Neural crest cell (in vitro differentiated cells): ENCODE measurements at places on chromosomes 11 and 22. TPM values are rescaled to one million over a fixed set of nuclear protein-coding genes. Genes with fewer than 3 reads are reported as not detected.
A peak's percentile ranks its signal among the peaks of the same experiment; 100 is the strongest.

OR4P4 gene
- not detected in 2 replicates for total RNA-seq

DNA sequence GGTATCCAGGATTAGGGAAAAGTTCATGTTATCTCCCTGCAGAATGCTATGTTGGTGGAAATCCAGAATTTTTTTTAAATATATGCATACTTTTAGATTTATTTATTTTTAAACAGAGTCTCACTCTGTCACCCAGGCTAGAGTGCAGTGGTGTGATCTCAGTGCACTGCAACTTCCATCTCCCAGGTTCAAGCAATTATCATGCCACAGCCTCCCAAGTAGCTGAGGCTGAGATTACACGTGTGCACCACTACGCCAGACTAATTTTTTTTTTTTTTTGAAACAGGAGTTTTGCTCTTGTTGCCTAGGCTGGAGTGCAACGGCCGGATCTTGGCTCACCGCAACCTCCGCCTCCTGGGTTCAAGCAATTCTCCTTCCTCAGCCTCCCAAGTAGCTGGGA lies 2.6 kb downstream of the PACSIN2 start:
- H3K36me3 ChIP-seq, result no peaks in the 10 kb centered on the region
- no peak overlapping the region for H3K27ac ChIP-seq
- peaks cover 49% of the 10 kb centered on the region for H3K4me1 ChIP-seq

DNA sequence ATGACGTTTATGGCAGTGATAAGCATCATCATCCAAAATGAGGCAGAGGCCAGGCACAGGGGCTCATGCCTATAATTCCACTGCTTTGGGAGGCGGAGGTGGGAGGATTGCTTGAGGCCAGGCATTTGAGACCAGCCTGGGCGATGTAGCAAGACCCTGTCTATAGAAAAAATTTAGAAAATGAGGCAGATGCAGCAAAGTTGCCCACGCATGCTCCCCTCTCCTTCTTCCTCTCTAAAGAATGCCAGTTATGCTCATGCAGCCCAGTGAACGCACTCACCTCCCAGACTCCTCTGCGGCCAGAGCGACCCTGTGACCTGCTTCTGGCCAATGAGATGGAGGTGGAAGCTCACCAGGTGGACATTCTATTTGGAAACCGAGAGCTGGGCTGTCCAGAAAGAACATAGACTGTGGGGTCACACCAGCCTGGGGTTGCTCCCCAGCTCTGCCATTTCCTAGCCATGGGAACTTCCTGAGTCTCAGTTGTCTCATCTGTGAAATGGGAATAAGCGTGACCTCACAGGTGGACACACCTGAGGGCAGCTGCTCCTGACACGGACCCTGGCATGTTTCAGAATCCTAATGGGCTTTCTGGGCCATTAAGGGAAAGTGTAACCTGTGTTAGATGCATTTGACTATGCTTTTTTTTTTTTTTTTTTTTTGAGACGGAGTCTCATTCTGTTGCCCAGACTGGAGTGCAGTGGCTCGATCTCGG lies 44.9 kb downstream of the MCM5 start:
- no peak for DNase-seq
- no peaks in the 10 kb centered on the region for H3K36me3 ChIP-seq
- H3K4me1 ChIP-seq, result peaks cover 5% of the 10 kb centered on the region
- no peaks in the 10 kb centered on the region for H3K27me3 ChIP-seq
- no peak overlapping the region for H3K4me3 ChIP-seq

CREBZF gene
- total RNA-seq, result 57.8 and 59.7 TPM in 2 replicates

- no peak overlapping the region for H3K4me3 ChIP-seq
- peaks cover 9% of the 10 kb centered on the region for H3K4me1 ChIP-seq
- H3K27me3 ChIP-seq, result no peaks in the 10 kb centered on the region
- no peak for DNase-seq
Measured at GRCh38 chr11:10441652-10442503, 13.2 kb upstream of the AMPD3 start.

- H3K4me1 ChIP-seq, result peaks cover 14% of the 10 kb centered on the region
- DNase-seq, result no peak
- H3K27ac ChIP-seq, result peak overlapping the region; percentile 21
- no peak overlapping the region for H3K4me3 ChIP-seq
- no peaks in the 10 kb centered on the region for H3K27me3 ChIP-seq
Measured at GRCh38 chr22:25701056-25701780, 40.8 kb upstream of the MYO18B start.

USH1C gene
- total RNA-seq, result not detected in 2 replicates

TEX12 gene
- total RNA-seq, result 0.41 TPM in 1 of 2 replicates, not detected in the other

DNA sequence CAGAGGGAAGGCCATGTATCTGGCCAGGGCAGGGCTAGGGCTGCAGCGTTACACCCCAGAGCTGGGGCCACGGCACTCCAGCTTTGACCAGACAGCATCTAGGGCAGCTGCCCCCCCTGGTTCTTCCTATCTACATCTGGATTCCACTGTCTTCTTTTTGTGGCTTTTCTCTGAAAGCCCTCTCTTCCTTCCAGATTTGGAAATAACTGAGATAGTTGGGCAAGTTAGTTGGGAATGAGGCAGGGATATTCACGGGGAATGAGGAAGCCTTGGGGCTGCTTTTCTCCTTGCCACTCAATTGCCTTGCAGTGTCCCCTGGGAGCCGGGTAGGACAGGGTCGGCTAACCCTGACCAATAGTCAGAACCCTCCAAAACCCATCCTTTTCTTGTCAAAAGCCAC lies 26.8 kb downstream of the CLMP start:
- H3K36me3 ChIP-seq, result no peaks in the 10 kb centered on the region
- H3K4me1 ChIP-seq, result peaks cover 9% of the 10 kb centered on the region
- H3K27ac ChIP-seq, result no peak overlapping the region
- no peaks in the 10 kb centered on the region for H3K27me3 ChIP-seq
- H3K4me3 ChIP-seq, result no peak overlapping the region

GRCh38 chr22:32590556-32590955 lies 115.9 kb downstream of the FBXO7 start:
- H3K4me1 ChIP-seq, result no peaks in the 10 kb centered on the region
- no peak overlapping the region for H3K4me3 ChIP-seq
- DNase-seq, result no peak
- no peak overlapping the region for H3K27ac ChIP-seq

- H3K36me3 ChIP-seq, result no peaks in the 10 kb centered on the region
- H3K27ac ChIP-seq, result no peak overlapping the region
- DNase-seq, result no peak
- no peak overlapping the region for H3K4me3 ChIP-seq
- H3K27me3 ChIP-seq, result no peaks in the 10 kb centered on the region
Measured at GRCh38 chr11:80163011-80163410, 722.2 kb upstream of the TENM4 start.

DNA sequence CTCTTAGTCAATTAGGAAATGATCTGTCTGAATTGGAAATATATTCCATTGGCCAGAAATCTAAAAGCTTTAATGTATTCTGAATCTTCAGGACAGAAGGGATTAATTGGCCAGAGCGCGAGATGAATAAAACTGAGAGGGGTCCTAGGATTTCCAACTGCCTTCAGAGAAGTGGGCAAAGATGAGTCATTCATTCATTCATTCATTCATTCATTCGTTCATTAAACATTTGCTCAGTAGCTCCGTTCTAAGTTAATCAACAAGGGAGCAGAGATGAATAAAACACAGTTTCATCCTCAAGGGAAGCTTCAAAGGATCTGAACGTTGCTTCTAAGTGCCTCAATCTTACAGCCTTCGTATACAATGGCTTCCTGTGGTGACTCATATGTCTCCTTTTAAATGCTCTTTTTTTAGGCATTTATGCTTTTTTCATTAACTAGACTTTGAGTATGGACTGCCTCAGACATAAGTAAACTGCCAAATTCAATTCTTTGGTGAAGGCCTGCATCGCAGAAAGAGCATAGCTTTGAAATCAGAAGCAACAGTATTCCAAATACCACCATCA lies 537.4 kb upstream of the CCDC90B start:
- no peaks in the 10 kb centered on the region for H3K4me1 ChIP-seq

- DNase-seq, result no peak
- no peaks in the 10 kb centered on the region for H3K27me3 ChIP-seq
- no peaks in the 10 kb centered on the region for H3K36me3 ChIP-seq
- H3K4me1 ChIP-seq, result peaks cover 28% of the 10 kb centered on the region
Measured at GRCh38 chr11:126669416-126669815, 313.9 kb downstream of the ST3GAL4 start.

MRGPRF gene
- 0.16 and 0.23 TPM in 2 replicates for total RNA-seq

TP53AIP1 gene
- total RNA-seq, result 0.25 TPM in 1 of 2 replicates, not detected in the other

LSP1 gene
- not detected in 2 replicates for total RNA-seq

- no peaks in the 10 kb centered on the region for H3K27me3 ChIP-seq
- peaks cover 31% of the 10 kb centered on the region for H3K36me3 ChIP-seq
- no peak overlapping the region for H3K4me3 ChIP-seq
- no peaks in the 10 kb centered on the region for H3K4me1 ChIP-seq
- no peak for DNase-seq
Measured at GRCh38 chr11:77698896-77699295, 61.3 kb upstream of the CLNS1A start.

DNA sequence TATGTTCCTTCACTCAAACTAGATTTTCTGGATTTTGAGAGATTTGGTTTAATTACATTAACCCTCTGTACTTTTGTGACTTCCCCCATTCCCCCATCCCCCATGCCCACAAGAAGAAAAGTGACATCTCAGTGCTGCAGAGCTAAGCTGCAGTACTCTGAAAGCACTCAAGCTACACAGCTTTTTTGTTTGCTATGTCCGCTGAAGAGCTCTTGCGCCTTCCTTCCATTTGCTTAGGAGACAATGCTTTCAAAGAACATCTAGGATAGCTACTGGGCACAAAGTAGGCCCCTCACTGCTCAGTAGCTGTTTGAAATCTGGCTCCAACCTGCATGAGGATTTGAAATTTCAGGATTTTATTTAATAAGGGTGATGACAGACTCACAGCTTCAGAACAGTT lies 69.7 kb downstream of the SLC17A6 start:
- H3K36me3 ChIP-seq, result no peaks in the 10 kb centered on the region
- H3K4me1 ChIP-seq, result peaks cover 13% of the 10 kb centered on the region
- H3K27ac ChIP-seq, result peak overlapping the region; percentile 47

GRCh38 chr11:35147235-35147634 lies 8.3 kb downstream of the CD44 start:
- H3K4me3 ChIP-seq, result no peak overlapping the region
- peaks cover 10% of the 10 kb centered on the region for H3K27me3 ChIP-seq
- peak overlapping the region; percentile 75 for H3K27ac ChIP-seq

FOLR2 gene
- not detected in 2 replicates for total RNA-seq

GRCh38 chr22:50481440-50482106 lies at the start of gene ADM2:
Gene ADM2, plus strand, starts transcription at chr22:50481543. Its CDS starts 305 bp downstream, at chr22:50481848.
- peaks cover 8% of the 10 kb centered on the region for H3K4me1 ChIP-seq
- H3K36me3 ChIP-seq, result no peaks in the 10 kb centered on the region
- no peak within 1 kb of the TSS for H3K27ac ChIP-seq
- H3K27me3 ChIP-seq, result peaks cover 45% of the 10 kb centered on the region

- no peaks in the 10 kb centered on the region for H3K36me3 ChIP-seq
- peaks cover 17% of the 10 kb centered on the region for H3K4me1 ChIP-seq
- DNase-seq, result no peak
- no peak overlapping the region for H3K4me3 ChIP-seq
Measured at GRCh38 chr22:44173154-44173553, 7.6 kb upstream of the PARVG start.

DNA sequence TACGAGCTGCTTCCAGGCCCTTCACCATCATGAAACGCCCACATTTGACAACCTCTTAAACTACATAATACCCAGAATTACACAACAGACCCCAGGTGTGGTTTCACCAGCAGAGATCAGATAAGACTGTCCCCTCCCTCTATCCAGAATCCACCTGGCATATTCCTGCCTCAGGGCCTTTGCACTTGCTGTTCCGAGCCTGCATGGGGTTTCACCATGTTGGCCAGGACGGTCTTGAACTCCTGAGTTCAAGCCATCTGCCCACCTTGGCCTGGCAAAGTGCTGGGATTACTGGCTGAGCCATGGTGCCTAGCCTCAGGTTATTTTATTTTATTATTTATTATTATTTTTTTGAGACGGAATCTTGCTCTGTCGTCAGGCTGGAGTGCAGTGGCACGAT lies 73.4 kb downstream of the FBXO7 start:
- peaks cover 7% of the 10 kb centered on the region for H3K4me1 ChIP-seq
- no peaks in the 10 kb centered on the region for H3K36me3 ChIP-seq
- no peak overlapping the region for H3K27ac ChIP-seq

DNA sequence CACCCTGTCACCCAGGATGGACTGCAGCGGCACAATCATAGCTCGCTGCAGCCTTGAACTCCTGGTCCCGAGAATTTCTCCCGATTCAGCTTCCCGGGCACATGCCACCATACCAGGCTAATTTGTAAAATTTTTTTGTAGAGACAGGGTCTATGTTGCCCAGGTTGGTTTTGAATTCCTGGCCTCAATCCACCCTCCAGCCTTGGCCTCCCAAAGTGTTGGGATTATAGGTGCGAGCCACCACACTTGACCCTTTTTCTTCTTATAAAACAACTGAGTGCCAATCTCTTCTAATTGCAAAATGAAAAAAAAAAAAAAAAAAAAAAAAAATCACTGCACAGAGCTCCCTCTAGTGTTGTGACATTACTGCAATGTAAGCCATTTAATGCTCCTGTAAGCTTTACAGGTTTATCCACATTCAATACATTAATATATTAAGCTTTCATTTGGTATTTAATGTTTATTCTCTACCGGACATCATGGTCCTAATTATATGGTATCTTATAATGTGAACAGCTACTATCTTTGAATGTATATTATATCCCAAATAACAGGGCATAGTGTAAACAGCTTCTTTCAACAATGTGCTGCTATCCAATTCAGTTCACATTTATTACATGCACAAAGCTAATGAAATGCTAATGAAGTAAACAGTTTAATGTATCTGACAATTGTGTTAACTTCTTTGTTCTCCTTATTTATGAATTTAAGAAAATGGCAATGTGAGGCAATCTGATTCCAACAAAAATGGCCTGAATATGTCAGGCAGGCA lies 44.6 kb downstream of the COPB1 start:
- no peaks in the 10 kb centered on the region for H3K27me3 ChIP-seq
- no peaks in the 10 kb centered on the region for H3K4me1 ChIP-seq
- peaks cover 10% of the 10 kb centered on the region for H3K36me3 ChIP-seq
- no peak for DNase-seq
- no peak overlapping the region for H3K4me3 ChIP-seq
- H3K27ac ChIP-seq, result no peak overlapping the region

- peak overlapping the region; percentile 99 for H3K4me3 ChIP-seq
- H3K4me1 ChIP-seq, result peaks cover 35% of the 10 kb centered on the region
- peaks cover 5% of the 10 kb centered on the region for H3K36me3 ChIP-seq
- no peak overlapping the region for H3K27ac ChIP-seq
Measured at GRCh38 chr11:78573681-78574080, 983 bp downstream of the NARS2 start.

DNA sequence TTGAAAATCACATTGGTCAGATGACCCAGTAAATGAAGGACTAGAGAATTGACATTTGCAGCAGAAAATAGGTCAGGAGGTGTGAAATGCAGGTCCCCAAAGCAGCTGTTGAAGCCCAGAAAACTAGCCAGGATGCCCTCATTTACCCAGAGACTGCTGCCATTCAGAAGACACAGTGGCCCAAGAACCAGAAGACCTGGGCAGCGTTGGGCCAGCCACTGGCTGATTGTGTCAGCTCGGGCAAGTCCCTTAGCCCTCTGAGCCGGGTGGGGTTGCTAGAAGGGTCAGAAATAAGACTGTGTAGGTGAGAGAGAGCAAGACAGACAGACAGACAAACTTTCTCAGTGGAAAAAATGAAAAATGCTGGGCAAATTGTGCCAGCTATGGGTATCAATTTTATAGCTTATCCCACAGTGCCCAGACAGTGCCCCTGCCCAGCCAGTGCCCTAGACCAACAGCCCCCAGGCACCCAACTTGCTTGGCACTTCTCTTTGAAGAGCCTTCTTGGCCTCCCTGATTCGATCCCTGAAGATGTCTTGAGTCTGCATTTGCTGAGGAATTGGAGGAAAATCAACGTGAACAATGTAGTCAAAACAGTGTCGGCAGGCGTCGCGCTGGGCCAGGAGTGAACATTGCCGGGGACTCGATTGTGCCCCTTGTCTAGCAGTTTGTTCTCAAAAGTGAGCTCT lies 198.3 kb downstream of the MN1 start:
- no peak for DNase-seq
- H3K27ac ChIP-seq, result peak overlapping the region; percentile 36
- no peaks in the 10 kb centered on the region for H3K36me3 ChIP-seq
- H3K27me3 ChIP-seq, result no peaks in the 10 kb centered on the region
- peaks cover 43% of the 10 kb centered on the region for H3K4me1 ChIP-seq
